RPMI8226 (cell line): ENCODE measurements at places on chromosomes 5 and 9.

DNA sequence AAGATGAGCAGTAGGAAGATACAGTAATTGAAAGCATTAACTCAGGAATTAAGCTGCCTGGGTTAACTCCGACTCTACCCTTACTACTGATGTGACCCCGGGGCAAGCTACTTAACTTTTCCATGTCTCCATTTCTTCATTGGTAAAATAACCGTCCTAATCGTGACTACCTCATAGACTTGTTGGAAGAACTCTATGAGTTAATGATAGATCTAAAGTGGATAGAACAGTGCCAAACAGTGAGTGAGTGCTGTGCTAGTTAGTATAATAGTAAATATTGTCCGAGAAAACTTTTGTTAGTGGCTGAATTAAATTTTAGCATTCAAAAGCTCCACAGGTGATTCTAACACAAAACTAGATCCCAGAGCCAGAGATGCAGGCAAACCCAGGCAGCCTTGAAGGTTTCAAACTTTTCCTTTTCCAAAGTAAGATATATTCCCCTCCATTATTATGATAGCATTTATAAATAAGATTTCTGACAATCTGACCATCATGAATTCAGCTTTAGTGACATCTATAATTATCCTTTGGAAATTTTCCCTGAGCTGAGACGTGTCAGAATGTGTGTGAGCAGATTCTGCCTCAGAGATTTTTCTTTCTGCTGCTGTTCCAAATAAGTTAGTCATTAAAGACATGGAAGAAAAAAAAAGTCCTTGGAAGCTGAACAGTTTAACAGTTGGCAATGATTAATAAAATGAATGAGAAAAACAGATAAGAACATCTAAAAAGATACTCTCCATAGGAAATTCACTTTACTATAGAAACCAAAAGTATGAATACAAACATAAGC lies 369.5 kb downstream of the PRELID2 start:
- DNase-seq = no peak

- DNase-seq = no peak
These were observed 66.7 kb upstream of the XPA start for GRCh38 chr9:97763874-97764273.

DNA sequence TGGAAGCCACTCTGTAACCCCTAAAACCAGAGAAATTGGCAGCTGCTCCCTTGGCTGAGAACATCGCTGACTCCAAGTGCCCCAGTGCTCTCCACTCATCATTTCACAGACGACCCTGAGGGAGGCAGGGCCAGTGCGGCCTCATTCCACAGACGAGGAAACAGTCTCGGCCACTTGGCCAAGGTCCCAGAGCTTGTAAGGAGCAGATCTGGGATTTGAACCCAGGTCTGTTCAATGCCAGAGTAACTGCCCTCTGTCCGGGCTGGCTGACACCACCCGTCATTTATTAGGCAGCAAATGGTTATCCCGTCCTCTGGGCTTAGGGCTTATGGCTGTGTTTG lies 19.9 kb upstream of the IER5L start:
- DNase-seq = no peak

GRCh38 chr5:113050721-113051382 lies 74.3 kb downstream of the DCP2 start:
- peak; percentile 52 for DNase-seq

GRCh38 chr9:114258218-114258617 lies 64.7 kb upstream of the ORM1 start:
- no peak for DNase-seq

- no peak for DNase-seq
These were observed 18.1 kb downstream of the C9orf50 start for GRCh38 chr9:129602598-129603415.

- DNase-seq = no peak
These were observed 716.5 kb downstream of the MTRR start for GRCh38 chr5:8585230-8586018.

- DNase-seq = no peak
These were observed 259.5 kb downstream of the EBF1 start for GRCh38 chr5:158840193-158840592.
